Stimulated activated CD4-positive, alpha-beta T cell treated with anti-CD3 and anti-CD28 coated beads, Interleukin-15, amount 100 ng/mL, for 48 hours (primary cell): ENCODE measurements at places on chromosomes 1 and 21.

- no peak for DNase-seq
Measured at GRCh38 chr1:84583648-84584047, 9.4 kb upstream of the CTBS start.

DNA sequence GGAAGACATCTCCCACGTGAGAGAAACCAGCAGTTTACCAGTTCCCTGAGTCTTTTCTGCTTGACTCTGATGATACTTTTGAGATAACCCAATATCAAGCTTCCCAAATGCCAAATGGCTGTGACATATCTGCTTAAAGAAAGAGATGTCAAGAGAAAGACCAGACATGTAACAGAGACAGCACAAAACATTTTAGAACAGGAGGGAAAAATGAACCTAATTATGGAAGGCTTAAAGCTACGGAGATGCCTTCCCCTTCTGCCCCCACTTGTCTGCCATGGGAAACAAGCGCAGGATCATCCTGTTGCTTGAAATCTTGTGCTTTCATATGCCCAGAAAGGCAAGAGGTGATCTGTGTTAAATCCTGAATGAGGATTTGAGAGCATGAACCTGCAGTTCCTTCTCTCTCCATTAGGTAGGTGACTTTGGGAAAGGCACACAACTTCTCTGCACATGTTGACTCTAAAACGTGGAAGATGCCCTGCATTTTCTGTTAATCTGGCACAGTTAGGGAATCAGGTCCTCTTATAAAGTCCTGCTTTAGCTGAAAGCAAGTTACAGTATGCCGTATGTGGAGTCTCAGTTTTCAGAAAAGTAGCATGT lies 46.7 kb upstream of the MTR start:
- no peak for DNase-seq

- peak; percentile 14 for DNase-seq
Measured at GRCh38 chr1:168320800-168321450, 40.2 kb downstream of the TBX19 start.

- DNase-seq, result no peak
Measured at GRCh38 chr1:193590102-193590501, 403.7 kb upstream of the B3GALT2 start.

- no peak for DNase-seq
Measured at GRCh38 chr1:189275796-189276195, 1201.9 kb downstream of the BRINP3 start.

DNA sequence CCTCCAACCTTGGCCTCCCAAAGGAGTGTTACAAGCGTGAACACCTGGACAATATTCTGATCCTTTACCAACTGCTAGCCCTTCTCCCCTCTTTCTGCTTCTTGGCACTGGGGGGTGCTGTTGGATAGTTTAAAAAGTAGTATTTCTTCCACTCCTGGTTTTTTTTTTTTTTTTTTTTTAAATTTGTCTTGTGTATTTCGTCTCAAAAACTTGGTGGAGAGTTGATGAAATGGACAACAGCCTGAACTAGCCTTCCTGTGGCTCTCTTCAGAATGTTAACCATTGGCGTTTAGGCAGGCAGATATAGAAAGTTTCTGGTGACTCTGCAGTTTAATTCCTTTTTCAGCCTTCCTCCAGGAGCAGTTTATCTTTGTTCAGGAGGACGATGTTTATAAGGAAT lies 69.7 kb upstream of the USP24 start:
- DNase-seq, result no peak

DNA sequence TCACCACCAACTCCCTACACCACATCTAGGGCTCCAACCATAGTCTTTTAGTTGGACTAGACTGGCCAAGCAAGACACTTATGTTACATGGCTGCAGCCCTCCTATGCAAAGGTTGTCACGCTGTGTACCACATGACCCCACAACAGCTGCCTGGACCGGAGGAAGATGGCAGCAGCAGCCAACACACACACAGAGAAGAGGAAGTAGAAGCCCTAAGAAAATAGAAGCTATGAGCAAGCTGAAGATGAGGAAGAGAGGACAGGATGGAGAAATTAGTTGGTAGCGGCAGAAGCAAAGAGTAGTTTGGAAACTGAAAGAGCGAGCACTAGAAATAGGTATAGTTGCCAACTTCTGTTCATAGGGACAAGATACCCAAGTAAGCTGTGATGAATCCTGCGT lies 60.8 kb upstream of the RALGPS2 start:
- no peak for DNase-seq
